ENCODE measurements at places on chromosomes 5 and 9.

DNA sequence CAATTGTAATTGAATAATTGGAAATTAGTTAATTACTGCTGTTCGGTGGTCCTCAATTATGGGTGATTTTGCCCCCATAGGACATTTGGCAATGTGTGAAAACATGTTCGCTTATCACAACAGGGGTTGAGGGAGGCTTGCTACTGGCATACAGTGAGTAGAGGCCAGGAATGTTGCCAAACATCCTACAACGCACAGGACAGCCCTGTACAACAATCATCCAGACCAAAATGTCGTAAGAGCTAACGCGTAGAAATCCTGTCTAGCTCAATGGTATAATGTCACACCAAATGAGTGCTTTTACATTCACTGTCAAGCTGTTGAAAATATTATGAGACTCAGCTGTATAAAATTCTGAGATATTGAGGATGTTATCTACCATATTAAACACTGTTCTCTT, 464.4 kb upstream of the TUSC1 start:
- DNase-seq, result no peak

DNA sequence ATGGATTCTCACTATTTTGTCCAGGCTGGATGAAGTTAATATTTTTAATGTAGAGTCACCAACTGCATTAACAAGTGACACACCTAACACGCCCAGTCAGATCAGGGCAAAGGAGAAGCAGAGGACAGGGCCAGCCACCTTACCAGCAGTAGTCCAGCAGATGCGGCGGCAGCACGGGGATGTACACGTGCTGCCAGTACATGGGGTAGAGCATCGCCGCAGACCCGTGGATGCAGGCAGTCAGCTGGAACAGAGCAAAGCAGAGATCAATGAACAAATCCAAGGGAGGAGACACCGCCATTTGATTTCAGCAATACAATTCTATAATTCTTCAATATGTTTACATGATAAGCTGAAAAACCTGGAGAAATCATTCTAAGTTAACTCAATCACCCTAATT, 274.2 kb downstream of the CRB2 start:
- DNase-seq, result no peak

GRCh38 chr9:115018547-115019435, 88.4 kb upstream of the TNFSF8 start:
- peak; percentile 73 for DNase-seq

GRCh38 chr5:81963544-81963943, 8.3 kb upstream of the ATG10 start:
- DNase-seq, result no peak

- no peak for DNase-seq
These were observed 282.9 kb upstream of the MAP3K1 start for GRCh38 chr5:56532466-56532865.

- no peak for DNase-seq
These were observed 10.7 kb upstream of the COL5A1 start for GRCh38 chr9:134630861-134631260.

- DNase-seq, result peak; percentile 36
These were observed 4.1 kb downstream of the SLC31A2 start for GRCh38 chr9:113154946-113155345.

DNA sequence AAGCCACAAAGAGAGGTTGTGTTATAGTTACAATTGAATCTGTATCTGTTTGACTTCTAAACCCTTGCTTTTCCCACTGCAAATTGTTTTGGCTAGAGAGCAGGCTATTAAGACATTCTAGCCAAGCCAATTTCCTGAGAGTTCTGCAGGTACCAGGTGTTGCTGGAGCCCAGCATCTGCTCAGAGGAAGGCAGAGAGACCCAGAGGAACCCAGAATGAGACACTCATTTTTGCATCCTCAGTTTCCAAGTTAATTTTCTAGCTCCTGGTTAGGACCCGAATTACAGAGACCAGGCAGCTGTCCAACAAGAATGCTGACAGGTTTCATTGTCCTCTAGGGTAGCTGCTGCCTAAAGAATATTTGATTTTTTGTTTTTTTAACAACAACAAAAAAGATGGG, 266.2 kb downstream of the TRIM32 start:
- no peak for DNase-seq

All from iris pigment epithelial cell (primary cell).